ENCODE measurements at places on chromosomes 13 and 19. TPM values are rescaled to one million over a fixed set of nuclear protein-coding genes. Genes with fewer than 3 reads are reported as not detected.

The AKAP8L gene
- total RNA-seq: 138 TPM

DNA sequence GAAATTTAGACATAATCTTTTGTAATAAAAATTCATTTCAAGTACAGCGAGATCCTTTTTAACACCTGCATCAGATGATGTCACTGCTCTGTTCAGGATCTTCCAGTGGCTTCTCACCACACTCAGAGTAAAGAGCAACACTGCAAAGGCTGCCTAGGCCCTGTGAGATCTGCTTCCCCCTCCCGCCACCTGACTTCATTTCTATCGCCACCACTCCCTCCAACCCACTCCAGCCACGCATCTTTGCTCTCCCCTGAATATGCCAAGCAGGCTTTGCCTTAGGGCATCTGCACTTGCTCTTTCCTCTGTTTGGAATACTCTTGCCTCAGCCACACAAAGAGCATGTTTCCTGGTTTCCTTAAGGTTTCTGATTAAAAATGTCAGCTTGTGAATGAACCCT lies 58.3 kb downstream of the MBNL2 start:
- H3K27ac ChIP-seq: no peak overlapping the region
- no peaks in the 10 kb centered on the region for H3K4me1 ChIP-seq
- no peak overlapping the region for H3K4me3 ChIP-seq
- no peak for DNase-seq

GRCh38 chr13:36601186-36601585 lies 72.6 kb upstream of the SERTM1 start:
- no peak overlapping the region for H3K27ac ChIP-seq
- no peak for DNase-seq
- H3K36me3 ChIP-seq: no peaks in the 10 kb centered on the region

DNA sequence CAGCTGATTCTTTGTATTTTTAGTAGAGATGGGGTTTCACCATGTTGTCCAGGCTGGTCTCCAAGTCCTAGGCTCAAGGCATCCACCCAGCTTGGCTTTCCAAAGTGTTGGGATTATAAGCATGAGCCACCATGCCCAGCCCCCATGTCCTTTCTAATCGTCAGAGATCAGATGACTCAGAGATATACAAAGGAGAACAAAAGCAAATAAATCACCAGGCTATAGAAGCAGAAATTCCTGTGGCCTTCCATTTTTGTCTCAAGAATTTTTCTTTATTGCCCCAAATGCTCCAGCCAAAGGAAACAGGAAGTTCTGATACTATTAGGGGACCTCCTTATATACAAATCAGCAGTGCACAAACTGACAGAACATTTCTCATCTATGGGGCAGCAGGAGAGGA lies 207.8 kb downstream of the RFC3 start:
- H3K4me3 ChIP-seq: no peak overlapping the region
- no peak for DNase-seq
- H3K27ac ChIP-seq: no peak overlapping the region
- H3K36me3 ChIP-seq: no peaks in the 10 kb centered on the region

DNA sequence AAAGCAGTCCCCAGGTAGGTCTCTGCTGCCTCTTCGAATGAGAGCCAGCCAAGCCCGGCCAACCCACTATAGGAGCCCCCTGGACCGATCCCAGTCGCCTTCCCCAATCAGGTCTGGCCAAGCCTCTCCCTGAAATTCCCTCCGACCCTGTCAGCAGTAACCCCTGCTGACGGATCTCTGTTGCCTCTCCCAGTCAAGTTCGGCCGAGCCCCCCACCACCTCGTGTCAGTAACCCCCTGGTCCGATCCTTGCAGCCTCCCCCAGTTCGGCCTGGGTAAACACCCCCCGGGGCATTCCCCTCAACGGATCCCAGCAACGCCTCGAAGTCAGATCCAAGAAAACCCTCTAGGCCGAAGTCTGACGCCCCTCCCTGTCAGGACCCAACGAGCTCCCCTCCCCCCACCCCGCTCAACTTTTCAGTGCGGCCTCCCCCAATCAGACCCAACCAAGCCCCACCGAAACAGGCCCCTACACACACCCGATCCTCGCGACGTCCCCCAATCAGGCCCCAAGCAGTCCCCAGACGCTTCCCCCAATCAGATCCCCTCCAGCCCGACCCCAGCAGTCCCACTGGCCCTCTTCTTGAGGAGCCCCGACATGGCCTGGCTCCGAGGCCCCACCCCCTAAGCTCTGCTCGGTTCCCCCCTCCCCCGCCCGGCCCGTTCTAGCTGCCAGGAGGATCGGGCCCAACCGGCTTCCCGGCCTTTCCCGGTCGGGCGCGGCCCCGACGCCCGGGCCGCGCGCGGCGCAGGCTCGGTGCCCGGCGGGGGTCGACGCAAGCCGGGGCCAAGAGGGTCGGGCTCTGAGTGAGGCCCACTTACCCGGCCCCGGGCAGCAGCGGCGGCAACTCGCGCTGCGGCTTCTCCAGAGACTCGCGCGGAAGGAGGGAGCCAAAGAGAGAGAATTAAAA lies 1.8 kb downstream of the TNPO2 start:
- DNase-seq: peak; percentile 72
- peaks cover 7% of the 10 kb centered on the region for H3K36me3 ChIP-seq
- peaks cover 6% of the 10 kb centered on the region for H3K4me1 ChIP-seq
- peak overlapping the region; percentile 87 for H3K27ac ChIP-seq
- no peaks in the 10 kb centered on the region for H3K27me3 ChIP-seq
- H3K4me3 ChIP-seq: peak overlapping the region; percentile 80

DNA sequence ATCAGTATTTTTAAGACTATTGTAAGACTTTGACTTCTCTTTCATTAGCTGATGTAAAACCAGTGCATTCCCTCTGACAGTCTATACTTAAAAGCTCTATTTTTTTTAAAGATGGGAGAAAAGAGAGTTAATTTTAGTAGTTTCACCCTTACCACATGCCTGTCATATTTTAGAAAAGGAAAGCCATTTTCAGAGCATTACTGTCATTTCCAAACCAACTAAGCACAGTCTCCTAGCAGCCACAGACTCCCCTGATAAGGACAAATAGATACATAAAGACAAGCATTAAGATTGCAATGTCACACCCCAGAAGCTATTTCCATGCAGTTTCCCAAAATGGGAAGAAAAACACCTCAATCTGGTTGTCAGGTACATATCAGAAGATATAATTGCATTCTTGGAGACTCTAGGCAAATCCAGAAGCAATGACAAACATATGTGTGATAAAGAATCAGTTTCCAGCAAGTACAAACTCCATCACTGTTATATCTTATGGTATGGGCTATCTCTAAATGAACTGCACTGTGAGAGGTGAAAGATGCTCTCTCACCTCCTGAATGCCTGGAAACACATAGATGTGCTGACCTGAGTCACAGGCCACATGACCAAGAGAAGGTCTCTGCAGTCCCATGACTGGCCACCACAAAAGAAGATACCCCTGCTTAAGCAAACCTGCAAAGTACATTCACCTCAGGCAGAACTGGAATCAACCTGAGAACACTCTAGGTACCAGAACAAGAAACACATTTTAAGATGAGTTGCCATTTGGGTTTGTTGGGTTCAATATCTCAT lies 303.3 kb downstream of the POU4F1 start:
- H3K4me1 ChIP-seq: no peaks in the 10 kb centered on the region
- H3K36me3 ChIP-seq: no peaks in the 10 kb centered on the region
- no peak overlapping the region for H3K27ac ChIP-seq

GRCh38 chr13:48975101-48975855 lies 434 bp upstream of the FNDC3A start:
- H3K36me3 ChIP-seq: no peaks in the 10 kb centered on the region
- no peak for DNase-seq
- H3K4me1 ChIP-seq: peaks cover 5% of the 10 kb centered on the region
- H3K27me3 ChIP-seq: no peaks in the 10 kb centered on the region
- peak overlapping the region; percentile 96 for H3K27ac ChIP-seq

DNA sequence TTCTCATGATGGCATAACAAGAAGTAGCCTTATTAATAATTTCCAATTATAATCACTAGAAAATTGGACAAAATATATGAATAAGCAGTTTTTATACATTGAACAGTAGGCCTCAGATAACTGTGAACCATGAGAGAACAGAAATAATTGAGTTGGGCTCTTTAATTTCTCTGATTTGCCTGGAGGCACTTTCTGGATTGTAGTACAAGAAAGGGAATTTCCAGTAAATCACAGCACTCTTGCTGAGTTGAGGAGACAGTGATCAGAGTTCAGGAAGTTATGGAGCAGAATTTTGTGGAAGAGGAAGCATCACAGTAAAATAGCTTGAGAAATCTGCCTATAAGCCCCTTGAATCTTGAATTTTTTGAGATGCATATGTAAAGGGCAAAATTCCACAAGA lies 216.2 kb downstream of the MAB21L1 start:
- DNase-seq: no peak
- H3K4me1 ChIP-seq: no peaks in the 10 kb centered on the region
- no peak overlapping the region for H3K27ac ChIP-seq

- H3K4me1 ChIP-seq: no peaks in the 10 kb centered on the region
- H3K4me3 ChIP-seq: no peak overlapping the region
- H3K36me3 ChIP-seq: no peaks in the 10 kb centered on the region
Observed at GRCh38 chr19:12481781-12482508, 2.7 kb downstream of the ZNF709 start.

DNA sequence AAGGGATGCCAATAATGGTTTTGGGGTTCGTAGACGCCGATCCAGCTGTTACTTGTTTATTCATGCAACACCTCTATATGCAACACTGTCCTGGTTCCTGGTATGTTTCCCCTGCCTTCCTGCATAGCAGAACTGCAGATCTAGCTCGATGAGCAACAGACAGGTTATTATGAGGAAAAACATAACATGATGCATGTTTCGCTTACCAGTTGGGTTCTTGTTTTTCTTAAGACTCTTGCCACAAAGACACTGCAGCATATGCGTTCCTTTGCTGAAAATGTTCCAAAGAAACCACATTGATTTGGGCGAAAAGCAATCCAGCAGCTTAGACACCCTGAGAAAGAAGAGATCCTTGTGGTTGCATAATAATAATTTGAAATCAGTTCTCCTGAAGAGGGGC lies 583 bp downstream of the FGF14 start:
- H3K4me3 ChIP-seq: peak overlapping the region; percentile 58
- H3K27ac ChIP-seq: no peak overlapping the region
- DNase-seq: no peak
- H3K4me1 ChIP-seq: peaks cover 3% of the 10 kb centered on the region
- no peaks in the 10 kb centered on the region for H3K36me3 ChIP-seq

Data from H1 (cell line).